Stimulated activated naive CD8-positive, alpha-beta T cell treated with anti-CD3 and anti-CD28 coated beads, Interleukin-15, Interleukin-2, amounts not matched to agents 100 U/mL and 50 U/mL, for 24 hours (primary cell): ENCODE measurements at places on chromosomes 3 and 15.

GRCh38 chr3:9808345-9809037 lies 1.6 kb upstream of the TTLL3 start:
- DNase-seq: peak; percentile 57

DNA sequence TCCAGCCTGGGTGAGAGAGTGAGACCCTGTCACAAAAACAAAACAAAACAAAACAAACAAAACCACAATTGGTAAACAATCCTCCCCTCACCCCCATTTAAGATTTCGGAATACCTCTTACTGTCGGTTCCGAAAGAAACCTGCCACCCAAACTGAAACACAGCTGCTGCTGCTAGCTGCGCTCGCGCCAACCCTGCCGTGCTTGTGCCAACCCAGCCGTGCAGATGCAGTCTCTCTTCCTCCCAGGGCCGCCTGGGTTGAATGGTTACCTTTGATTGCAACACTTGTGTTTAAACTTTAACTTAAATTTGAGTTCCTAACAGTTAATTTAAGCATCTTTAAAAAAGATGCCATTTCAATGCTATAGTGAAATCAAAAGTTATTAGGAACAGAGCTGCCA lies 28.5 kb upstream of the SPTBN5 start:
- no peak for DNase-seq

DNA sequence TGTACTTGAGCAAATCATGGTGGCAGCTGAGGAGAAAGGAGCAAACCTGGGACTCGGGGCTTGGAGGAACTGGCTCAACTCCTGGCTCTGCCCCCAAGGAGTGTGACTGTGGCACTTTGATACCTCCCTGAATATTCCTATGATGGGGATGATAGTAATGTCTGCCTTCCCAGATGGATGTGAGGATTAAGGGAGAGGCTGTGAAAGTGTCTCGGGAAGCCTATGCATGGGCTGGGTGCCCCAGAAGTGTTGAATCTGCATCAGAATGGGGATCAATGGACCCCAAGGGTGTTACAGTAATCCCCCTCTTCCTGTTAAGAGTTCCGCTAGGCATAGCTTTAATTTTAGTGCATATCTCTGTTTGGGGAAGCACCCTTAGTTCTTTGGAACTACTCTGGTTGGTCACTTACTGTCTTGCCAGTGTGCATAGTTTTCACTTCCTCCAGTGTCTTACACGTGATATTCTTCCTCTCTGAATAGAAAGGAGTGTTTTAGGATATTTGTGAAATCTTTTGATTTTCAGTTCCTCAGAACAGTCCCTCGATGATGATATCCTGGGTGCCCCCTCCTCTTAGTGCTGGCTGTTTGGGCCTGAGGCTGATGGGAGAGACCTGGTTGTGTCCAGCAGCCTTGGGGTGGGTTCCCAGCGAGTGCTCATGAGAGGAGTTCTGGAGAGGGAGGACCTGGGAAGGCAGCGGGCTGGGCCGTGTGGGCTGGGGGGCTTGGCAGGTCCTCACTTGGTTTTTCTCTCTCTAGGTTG lies 97.5 kb downstream of the CHDH start:
- no peak for DNase-seq

DNA sequence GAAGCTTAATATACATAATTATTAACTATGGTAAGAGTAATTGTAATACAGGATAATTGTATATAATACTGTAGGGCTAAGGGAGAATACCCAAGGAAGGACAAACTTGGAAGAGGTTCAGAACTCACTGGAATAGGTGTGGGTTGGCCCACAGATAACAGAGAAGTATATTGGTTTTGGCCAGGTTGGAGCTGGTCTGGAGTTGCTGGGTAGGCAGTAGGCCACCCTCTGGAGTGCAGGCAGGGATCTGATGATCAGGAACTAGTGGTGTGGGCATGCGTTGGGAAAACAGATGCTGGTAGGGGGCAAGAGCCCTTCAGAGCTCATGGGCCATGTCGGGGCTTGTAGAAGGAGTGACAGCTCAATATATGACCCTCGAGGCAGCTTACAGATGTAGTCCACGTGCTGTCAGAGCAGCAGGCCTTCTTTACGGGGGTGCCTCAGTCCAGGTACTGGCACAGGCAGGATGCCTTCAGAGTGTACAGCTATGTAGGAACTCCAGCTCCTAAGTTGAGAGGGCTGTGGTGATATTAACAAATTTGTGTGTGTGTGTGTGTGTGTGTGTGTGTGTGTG lies 12.4 kb downstream of the IREB2 start:
- no peak for DNase-seq

DNA sequence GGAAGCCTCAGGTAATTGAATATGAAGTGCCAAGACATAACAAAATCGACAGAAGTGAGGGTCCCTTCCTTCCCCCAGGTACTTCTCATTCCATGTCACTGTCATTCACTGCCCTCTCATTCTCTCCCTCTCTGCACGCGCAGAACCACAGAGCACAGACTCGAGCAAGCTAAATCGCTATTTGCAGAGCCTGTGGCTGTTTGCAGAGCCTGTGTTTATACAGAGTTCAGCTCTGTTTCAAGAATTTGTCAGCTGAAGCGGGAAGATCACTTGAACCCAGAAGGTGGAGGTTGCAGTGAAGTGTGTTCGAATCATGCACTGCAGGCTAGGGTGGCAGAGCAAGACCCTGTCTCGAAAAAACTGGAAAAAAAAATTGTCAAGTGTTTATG lies 2.5 kb downstream of the VILL start:
- no peak for DNase-seq

- no peak for DNase-seq
These were observed 27.3 kb downstream of the EID1 start for GRCh38 chr15:48905216-48905615.

DNA sequence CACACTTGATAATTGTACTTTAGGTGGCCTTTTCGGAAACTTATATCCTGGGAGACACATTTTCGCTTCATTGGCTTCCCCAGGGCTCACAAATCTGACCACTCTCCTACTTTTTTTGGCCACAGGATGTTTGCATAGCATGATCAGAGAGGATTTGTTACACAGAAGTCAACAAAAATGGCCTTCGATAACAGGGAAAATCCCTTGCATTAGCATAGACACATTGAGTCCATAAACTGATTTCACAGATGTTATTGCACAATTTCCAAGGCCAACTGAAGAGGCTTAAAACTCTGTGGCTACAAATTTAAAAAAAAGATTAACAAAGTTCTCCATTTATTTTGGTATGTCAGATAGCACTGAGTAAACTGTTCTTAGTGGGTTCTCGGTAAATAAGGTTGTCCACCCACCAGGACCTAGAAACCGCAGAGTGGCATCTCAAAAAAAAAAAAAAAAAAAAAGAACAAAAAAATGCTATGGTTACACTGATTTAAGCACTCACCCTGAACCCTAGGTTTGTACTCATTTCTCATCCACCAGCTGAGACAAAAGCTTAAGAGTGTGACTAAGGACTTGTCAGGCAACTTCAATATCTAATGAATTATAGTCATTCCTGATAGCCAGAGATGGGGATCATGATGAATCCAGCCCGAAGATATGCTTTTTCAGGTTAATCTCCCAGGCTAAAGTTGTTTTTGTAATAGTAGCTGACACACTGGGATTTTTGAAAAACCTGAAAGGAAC lies 188.9 kb upstream of the SYNPR start:
- no peak for DNase-seq

GRCh38 chr15:45386974-45387373 lies 8.6 kb upstream of the GATM start:
- DNase-seq: no peak

DNA sequence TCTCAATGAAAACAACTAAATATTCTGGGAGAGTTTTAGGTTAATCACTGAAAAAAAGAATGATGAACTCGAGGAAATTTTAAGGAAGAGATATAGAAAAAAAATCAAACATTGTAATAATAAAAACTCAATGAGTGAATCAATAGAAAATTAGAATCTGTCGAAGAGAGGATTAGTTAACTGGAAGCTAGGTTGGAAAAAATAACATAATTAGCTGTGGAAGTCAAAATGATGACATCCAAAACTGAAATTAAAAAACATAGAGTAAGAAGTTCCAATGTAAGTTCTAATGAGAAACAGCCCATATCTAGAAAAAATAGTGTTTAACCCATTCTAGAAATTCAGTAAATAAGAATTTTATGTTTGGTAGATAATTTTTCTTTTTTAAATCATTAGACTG lies 299.3 kb upstream of the RARB start:
- no peak for DNase-seq

GRCh38 chr3:10352146-10352911 lies 31.4 kb upstream of the SEC13 start:
- no peak for DNase-seq

GRCh38 chr3:49972656-49973055 lies 32.7 kb downstream of the RBM6 start:
- DNase-seq: no peak

DNA sequence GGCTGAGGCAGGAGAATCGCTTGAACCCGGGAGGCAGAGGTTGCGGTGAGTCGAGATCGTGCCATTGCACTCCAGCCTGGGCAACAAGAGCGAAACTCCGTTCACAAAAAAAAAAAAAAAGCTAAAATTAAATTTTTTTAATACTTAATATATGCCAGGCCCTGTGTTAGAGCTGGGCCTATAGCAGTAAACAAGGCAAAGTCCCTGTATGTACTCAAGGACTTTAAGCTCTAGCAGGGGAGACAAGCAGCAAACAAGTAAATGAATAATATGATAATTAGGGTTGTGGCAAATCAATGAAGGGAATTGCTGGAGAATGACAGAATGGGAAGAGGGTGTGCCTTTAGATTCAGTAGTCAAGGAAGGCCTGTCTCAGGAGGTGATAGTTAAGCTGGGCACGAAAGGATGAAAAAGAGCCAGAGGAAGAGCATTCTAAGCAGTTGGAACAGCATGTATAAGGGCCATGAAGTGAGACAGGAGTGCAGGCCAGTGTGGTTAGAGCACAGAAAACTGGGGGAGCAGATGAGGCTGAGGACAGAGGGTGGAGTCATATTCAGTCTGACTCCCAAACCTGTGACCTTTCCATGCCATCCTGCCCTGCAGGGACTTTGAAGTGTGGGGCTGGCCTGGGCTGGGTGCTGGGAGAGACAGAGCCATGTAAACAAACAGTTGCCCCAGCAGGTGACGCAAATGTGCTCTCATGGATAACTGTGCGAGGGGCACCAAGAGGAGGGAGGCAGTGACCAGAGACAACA lies 6.6 kb upstream of the RAF1 start:
- DNase-seq: no peak

DNA sequence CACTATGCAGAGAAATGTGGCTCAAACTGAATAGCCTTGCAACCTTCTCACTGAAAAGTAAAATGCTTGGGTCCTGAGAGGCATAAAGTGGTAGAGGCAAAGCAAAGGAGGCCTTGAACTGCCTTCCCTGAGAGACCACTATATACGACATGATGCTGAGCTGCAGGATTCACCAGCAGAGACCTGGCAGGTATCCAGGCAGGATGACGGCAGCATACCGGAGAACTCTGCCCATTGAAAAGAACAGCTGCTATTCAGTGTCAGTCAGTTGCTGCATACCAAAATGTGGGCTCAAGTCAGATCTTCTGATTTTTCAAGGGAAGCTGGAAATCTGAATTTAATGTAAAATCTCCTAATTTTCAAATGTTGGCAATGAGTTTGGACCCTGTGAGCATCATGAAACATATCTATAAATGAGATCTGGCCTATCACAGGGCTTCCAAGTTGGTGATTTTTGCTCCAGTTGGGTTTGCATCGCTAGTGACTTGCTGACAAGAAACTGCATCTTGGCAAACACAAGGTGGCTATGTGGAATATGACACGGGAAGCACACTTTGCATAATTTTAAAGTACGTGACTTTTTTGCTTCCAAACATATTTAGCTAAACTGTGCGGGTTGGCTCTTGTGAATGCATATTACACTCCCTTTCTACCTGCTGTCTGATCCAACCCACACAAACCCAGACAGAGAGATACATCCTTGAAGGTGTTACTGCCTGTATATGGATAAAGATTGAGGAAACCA lies 529.0 kb downstream of the AGBL1 start:
- DNase-seq: no peak

- no peak for DNase-seq
These were observed 2.3 kb upstream of the MED12L start for GRCh38 chr3:151082880-151083838.

DNA sequence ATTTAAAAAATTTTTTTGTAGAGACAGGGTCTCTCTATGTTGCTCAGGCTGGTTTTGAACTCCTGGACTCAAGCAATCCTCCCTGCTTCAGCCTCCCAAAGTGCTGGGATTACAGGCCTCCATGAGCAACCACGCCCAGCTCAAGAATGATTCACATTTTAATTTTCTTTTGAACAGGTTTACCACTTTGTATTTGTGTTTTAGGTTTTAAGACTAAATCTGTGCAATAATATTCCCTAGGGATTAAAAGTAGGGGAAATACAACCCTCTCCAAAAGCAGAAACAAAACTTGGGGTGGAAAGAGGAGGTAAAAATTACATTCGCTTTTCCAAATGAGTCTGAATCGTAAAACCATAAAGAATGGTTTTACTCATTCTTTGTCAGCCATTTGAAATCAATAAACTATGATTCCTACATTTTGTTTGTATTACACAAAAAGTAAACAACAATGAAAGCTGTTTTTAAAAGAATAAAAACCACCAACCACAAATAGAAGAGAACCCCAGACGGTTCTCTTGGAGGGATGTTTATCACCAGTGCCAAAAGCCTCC lies 37.8 kb downstream of the SLC24A1 start:
- no peak for DNase-seq

DNA sequence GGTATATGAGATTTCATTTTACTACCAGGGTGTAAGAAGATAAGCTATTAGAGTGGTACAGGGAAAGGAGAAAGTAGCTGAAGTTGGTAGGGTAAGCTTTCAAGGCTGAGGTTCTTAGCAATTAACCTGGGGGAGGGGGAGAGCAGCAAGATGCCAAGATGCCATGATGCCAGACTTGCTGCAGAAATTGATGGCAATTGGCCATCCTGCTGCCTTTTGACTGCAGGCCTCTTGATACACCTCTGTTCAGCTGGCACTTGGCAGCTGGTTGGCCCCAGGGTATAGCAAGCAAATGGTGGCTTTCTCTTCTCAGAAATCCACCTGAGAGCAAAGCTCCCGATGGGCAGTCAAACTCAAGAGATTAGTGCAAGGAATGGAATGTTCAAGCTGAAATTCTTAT lies 21.4 kb upstream of the DPH6 start:
- DNase-seq: no peak

DNA sequence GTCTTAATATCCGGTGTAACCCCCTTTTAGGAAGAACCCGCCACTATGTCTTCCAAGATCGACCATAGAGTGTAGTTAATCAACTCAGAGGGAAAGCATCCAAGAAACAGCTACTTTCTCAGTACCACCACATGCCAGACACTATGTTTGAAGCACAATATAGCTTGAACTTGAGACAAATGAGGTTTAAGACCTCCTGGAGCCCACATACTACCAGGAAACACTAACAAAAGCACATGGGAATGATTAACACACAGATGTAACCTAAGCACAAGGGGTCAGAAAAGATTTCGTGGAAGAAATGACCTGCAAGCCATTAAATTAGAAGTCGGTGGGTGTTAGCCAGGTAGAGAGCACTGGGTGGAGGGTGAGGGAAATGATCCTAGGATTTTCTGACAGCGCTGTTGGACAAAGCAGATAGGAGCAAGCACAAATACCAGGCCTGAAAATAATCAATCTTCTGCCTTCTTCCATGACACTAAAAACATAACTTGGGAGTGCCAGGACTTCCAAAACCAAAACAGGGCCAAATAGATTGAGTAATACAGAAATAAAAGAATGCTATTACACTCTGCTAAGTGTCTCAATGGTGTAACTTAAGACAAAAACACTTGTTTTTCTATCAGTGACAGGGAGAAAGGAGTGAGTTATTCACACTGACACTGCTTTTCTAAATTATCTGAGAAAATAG lies 213.7 kb downstream of the FOXP1 start:
- DNase-seq: no peak
